ENCODE measurements at places on chromosomes 12 and 14. TPM values are rescaled to one million over a fixed set of nuclear protein-coding genes. Genes with fewer than 3 reads are reported as not detected.
A peak's percentile ranks its signal among the peaks of the same experiment; 100 is the strongest.

HRK gene
- not detected for total RNA-seq

SNX6 gene
- 65.4 TPM for total RNA-seq

NANOG gene
- not detected for total RNA-seq

DNA sequence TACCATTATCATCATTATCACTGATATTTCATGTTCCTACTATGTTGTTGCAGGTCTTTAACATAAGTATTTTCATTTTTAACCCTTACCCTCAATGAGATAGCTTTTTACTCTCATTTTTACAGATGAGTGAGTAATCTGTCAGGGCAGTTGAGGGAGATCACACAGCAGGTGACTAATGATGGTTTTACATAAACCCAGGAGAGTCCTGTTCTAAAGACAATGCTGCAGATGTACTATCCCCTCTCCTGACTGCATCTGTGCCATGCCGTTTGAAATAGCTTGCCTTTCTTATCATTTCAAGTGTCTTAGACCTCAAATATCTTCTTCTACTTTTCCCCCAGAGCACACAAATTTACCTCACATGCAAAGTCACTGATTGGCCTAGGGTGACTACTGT, 1552.1 kb upstream of the SEL1L start:
- no peak for DNase-seq

DNA sequence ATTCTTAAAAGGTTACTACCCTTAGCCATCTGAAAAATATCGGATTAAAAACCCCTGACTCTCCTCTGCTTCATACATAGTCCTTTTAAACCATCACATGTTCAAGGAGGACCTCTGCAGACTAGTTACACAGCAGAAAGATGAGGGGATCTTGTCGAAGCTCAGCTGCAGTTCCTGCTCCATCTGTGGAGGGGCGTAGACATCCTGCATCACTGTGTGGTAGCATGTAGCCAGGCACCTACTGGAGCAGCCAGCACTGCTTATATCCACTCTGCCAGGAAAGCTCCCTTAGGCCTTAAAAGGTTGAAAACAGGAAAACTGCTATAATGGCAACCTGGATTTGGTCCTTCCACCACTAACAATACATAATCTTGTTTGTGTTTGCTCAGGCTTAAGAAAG, 57.6 kb upstream of the STRN3 start:
- no peak for DNase-seq

DNA sequence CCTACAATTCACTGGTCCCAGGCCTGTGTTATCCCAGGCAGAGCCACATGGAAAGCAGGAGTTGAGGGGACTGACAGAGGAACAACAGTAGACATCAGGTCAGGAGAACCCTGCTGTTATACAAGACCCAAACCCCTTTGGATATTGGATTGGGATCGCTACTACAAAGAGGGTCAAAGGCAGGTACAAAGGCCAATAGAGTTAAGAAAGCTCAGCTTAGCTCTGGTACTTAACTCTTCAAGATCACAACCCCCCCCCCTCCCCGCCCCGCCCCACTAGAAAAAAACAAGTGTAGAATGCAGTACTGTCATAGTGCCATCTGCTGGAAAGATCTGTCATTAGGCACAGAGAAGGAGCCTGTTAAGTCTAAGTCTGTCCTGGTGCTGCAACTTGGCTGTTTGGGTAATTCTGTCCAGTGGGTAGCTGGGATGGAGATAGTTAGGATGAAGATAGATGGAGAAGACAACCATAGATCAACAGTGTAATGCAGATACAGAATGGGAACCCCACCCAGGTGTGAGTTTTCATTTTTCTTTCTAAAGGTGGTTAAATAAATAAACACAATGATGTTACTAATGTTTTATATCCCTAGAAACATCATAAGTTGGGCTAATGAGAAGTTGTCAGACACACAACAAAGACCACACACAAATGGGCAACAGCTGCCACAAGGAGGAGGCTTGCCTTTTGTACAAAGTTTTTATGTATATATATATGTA, 17.2 kb downstream of the REM2 start:
- DNase-seq, result peak; percentile 26

- DNase-seq, result no peak
Measured at GRCh38 chr12:113467142-113467501, 4.5 kb downstream of the LHX5 start.

DNA sequence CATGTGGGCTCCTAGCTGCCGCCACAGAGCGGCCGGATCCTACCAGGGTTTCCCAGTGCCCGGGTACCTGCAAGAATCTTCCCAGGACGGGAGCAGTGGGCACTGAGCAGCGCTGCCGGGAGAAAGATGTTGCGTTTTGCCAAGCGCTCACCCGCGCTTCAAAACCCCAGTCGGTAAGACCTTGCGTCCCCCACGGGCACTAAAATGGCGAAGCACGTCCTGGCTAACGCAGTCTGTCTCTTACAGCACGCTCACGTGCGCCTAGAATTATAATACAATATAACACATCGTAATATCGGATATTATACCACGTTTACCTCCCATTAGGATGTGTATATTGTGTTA, 35.1 kb upstream of the TBX5 start:
- DNase-seq, result no peak

DNA sequence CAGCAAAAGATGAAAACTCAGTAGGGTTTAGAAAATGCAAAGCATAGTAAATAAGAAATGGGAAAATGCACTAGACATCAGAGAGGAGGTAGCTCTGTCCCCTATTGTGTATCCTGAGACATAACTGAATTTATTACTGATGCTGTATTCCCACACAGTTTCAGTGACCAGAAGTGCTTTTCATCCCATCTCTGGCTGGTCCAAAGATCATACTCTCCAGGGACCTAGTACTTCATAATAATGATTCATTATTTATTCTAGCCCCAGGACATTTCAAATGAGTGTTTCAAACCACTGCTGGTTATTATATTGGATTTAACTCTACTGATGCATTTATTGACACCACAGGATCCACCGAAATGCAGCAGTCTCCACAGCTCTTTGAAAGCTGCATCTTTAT, 163.3 kb downstream of the PAWR start:
- DNase-seq, result no peak

DNA sequence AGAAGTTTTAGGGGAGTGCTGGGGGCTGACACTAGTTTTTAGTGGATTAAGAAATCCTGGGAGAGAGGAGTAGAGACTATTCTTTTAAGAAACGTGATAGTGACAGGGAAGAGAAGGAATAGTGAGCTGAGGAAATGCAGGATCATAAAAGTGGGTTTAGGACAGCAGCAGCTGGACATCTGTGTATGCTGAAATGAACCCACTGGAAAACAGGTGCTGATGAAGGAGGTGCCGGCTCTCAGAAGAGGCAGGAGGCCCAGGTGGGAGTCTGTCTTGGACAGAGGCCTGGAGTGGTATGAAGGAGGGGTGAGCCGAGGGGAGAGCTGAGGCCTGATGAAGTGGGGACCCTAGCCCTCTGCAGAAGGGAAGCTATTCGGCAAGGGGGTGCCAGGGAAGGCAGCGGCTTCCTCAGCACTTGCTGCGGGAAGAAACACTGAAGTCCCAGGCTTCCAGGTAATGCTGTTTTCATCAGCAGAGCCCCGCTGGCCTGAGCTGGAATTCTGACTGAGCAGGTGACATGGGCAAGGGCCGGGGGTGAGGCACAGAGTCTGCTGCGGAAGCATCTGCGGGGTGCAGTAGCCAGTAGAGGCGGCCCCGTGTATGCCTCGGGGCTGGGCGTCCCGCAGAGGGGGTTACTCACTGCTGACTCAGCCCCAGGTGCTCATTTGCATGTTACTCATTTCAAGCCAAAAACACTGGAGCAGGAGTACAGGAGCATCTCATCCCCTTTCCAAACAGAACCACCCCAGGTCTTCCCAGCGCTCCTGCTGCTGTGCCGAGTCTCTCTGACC, 89.7 kb downstream of the TMCC3 start:
- DNase-seq, result no peak

- no peak for DNase-seq
Measured at GRCh38 chr12:15942475-15942874, 31.3 kb downstream of the DERA start.
